ENCODE measurements at places on chromosomes 11 and 22.

DNA sequence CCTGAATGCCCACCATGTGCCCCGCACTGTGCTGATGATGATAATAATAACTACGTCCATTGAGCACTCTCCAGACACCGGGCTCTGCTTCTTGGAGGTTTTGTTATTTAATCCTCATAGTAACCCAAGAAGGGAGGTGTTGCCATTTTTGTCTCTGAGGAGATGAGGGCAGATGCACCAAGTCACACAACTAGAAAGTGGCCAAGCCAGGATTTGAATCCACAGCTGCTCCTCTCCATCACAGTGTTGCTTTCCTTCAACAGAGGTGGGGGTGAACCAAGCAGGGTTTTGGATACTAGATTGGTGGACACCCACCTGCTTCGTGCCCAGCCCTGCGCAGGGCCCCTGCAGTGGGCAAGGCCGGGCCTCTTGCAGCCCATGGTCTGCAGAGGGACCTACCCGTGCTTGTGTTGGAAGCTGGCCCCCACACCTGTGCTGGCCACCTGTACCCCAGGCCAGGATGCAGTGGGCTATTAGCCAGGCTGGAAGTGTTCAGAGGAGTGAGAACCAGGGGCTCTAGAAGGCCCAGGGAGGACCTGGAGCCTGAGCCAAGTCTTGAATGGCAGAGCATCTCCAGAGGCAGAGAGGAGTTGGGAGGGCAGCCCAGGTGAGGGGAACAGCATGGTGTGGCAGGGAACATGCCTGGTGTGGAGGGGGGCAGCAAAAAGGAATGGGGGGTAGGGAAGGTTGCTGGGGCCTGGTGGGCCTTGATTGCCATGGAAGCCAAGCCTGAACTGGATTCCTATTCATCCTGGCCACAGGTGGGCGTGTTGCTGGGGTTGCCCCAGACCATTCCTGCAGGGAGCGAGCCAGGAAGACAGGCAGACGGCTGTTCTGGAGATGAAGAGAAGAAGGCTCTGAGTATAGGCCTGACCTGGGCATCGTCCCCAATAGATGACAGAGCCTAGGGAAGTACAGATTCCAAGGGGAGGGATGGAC is 2.7 kb upstream of the DPP3 start:
- DNase-seq, result no peak

- no peak for DNase-seq
Observed at GRCh38 chr11:6350486-6350885, 30.2 kb upstream of the CAVIN3 start.

GRCh38 chr11:91956711-91957110 is 267.9 kb upstream of the FAT3 start:
- no peak for DNase-seq

- DNase-seq, result no peak
Observed at GRCh38 chr11:46326813-46327416, 20.3 kb upstream of the DGKZ start.

GRCh38 chr11:72114570-72114969 is 2.1 kb upstream of the ANAPC15 start:
- no peak for DNase-seq

DNA sequence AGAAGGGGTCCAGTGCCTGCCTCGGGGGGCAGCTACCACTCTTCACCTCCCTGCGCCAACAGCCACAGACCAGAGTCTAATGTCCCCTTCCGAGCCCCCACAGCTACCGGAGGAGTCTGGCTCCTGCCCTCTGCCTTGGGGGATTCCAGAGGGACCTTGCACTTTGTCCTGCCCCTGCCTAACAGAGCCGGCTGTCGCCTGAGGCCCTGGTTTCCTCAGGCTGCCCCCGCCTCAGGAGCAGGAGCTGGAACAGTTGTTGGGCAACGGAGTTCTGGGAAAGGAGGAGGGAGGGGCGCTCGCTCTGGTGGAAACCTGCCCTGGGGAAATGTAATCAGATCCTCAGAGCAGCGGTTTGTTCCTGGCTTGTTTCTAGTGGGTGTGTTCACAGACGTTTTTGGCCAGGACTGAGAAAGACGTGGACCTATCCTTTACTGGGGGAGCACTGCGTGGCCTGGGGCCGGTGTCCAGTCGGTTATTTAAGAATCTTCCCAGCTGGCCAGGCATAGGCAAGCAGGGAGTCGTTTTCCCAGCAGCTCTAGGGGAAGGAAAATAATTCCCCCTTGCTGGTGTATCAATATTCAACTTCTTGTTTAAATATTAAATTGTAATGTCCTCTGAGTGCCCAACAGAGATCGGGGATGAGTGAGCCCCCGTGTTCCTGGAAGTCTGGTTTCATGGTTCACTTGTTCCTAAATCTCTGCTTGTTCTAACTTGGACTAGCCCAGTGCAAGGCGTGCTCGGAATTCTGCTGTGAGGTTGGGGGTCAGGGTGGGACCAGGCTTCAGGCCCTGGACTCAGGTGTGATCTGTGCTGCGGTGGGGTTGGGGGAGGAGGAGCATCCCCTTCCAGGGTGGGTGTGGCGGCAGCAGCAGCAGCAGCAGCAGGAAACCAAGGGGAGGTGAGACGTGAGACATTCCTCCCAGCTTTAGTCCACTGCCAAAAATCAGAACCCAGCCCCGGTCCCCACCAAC is 32.1 kb downstream of the A4GALT start:
- DNase-seq, result no peak

GRCh38 chr11:2095198-2095520 is 44.0 kb downstream of the IGF2 start:
- DNase-seq, result no peak

DNA sequence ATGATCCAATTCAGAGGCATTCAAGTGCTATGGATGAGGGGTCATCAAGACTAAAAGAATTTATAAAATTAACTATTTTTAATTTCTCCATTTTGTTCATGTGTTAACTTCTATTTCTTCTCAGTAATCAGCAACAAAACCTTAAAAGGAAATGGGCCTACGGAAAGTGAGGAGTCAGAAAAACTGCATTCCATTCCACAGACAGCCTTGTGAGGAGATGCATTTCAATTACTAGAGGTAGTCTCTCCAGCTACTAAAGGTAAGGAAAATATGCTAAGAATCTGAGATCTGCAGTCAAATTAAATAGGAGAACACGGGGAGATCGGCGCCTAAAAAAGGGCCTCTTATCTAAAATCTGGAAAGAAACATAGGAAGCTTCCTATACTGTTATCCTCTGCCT is 661.7 kb downstream of the DLG2 start:
- DNase-seq, result no peak

DNA sequence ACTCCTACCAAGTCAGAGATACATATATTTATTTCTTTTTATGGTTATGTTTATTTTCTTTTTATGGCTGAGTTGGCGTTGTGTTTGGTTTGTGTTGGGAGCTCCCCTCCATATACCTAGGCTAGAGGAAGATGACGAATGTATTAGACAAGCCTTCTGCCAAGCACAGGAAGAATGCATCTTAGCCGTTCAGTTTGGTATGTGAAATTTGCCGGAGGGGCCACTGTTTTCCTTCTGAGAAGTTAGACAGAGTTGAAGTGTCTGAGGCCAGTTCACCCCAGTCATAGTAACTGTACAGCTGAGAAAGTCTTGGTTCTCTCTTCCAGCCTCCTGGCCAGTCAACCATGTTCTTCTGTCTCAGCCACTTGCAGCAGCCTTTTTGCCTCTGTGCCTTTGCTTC is 29.8 kb downstream of the TEAD1 start:
- no peak for DNase-seq

- no peak for DNase-seq
Observed at GRCh38 chr11:121134741-121135312, 33.8 kb downstream of the TECTA start.

GRCh38 chr11:64650923-64651523 is 60.0 kb downstream of the SLC22A12 start:
- DNase-seq, result no peak

- DNase-seq, result peak; percentile 65
Observed at GRCh38 chr22:39349506-39349966, 255 bp upstream of the SYNGR1 start.

DNA sequence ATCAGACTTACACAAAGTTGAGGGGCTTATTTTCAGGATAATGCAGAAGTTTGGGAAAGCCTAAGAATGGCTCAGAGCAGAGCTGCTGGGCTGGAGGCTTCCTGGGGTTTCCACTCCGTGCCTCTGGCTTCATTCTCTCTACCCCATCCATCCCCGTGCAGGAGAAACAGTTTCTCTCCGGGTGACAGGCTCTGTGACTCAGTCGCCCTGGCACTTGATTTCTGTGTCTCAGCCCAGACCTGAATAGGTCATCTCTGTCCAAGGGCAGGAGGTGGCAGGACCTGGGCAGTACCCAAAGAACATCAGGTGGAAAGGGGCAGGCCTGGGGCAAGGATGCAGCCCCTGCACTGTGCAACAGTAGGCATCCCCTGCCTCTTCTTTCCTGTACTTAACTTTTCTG is 38.4 kb upstream of the RTL6 start:
- no peak for DNase-seq

DNA sequence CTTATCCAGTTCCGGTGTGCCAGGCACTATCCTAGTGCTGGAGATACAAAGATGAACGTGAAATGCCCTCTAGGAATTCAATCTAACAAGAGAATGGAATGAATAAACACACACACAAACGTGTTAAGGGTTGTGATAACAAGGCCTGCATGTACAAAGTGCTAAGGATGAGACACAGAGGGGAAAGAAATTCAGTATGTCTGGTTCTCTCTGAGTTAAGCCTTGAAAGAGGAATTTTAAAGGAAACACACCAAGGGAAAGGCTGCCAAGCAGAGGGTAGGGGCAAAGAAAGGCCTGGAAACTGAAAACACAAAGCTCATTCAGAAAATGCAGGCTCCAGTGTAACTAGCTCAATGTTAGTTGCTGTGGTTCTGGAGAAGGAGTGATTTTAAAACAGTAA is 4.2 kb downstream of the CHKA start:
- no peak for DNase-seq

GRCh38 chr11:103903621-103904323 is 132.7 kb upstream of the DDI1 start:
- no peak for DNase-seq

- no peak for DNase-seq
Observed at GRCh38 chr11:21948876-21949275, 244.0 kb upstream of the ANO5 start.

- no peak for DNase-seq
Observed at GRCh38 chr11:86395061-86395551, 20.4 kb downstream of the CCDC81 start.

GRCh38 chr11:120248551-120249278 is 8.8 kb downstream of the POU2F3 start:
- no peak for DNase-seq

DNA sequence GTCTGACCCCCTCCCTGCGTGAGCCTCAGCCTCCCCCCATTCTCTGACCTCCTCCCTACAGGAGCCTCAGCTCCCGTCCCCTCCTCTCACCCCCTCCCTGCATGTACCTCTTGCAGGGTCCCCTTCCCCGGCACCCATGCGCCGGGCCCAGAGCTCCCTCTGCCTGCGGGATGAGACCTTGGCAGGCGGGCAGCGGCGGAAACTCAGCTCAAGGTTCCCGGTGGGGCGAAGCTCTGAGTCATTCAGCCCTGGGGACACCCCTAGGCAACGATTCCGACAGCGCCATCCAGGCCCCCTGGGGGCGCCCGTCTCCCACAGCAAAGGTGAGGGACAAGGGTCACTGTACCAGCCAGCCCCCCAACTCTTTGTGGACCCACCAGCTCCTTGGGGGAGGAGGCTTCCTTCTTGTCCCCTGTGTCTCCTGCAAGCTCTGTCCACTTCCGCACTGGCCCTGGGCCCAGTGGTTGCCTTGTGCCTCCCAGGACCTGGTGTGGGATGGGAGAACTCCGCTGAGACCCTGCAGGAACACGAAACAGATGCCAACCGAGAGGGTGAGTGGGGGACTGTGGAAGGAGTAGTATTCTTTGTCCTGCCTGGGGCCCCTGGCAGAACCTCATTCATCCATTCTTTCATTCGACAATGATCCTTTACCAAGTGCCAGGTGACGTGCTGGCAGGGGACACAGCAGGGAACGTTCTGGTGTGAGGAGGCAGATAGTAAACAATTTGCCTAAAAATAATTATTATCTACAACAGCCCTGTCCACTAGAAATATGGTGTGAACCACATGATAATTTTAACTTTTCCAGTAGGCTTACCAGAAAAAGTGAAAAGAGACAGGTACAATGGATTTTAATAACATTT is 3.7 kb upstream of the RPS6KA4 start:
- peak; percentile 87 for DNase-seq

GRCh38 chr22:29838599-29838956 is 504 bp upstream of the ASCC2 start:
- DNase-seq, result no peak

DNA sequence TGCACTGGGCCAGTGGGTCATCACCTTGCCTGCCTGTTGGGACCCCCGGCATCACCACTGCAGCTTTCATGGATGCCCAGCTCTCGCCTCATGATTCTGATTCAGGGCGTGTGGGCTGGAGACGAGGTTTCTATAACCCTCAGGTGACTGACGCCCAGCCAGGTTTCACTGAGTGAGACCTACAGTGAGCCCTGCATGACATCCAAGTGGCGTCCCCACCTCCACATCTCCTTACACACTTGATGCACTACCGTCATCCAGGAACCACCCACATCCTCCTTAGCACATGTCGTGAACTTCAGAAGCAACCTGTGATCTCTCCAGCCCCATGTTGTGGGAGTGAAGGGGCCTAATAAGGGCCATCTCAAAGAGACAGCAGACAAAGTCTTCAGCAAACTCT is 257.5 kb downstream of the CTTN start:
- DNase-seq, result no peak

GRCh38 chr11:130211781-130212401 is 52.3 kb downstream of the ST14 start:
- DNase-seq, result no peak

GRCh38 chr11:65454696-65455456 is 32.3 kb downstream of the NEAT1 start:
- DNase-seq, result peak; percentile 99

- no peak for DNase-seq
Observed at GRCh38 chr11:121067453-121067852, 33.6 kb upstream of the TECTA start.

- peak; percentile 44 for DNase-seq
Observed at GRCh38 chr11:77472991-77473800, 698 bp downstream of the PAK1 start.

DNA sequence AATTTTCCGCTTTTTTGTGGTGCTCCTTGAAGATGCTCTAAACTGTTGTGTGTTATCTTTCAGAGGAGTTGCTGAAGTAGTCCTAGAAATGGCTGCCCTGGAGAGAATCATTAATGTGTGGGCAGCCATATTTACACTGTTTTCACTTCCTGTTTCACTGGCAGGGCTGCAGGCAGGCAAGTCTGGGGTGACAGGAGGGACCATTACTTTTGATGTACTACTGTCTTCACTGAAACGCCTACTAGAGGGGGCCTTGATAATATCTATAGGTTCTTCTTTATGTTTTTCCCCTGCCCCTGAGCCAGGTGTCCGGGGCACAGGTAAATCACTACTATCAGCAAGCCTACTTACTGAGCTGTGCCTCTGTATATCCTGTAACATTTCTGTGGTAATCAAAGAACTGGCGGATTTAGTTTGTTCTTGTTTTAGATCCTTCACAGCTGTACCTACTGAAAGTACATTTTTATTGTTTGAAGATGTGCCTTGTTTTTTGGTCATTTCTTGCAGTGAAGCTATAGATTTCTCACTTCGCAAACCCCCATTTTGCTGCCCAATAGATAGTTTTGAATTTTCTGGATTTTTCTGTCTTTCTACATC is 39.7 kb downstream of the ACAT1 start:
- peak; percentile 59 for DNase-seq
